ENCODE measurements at places on chromosomes 16 and 17. TPM values are rescaled to one million over a fixed set of nuclear protein-coding genes. Genes with fewer than 3 reads are reported as not detected.

Gene GRAPL
- total RNA-seq: 5.2 TPM

Gene GPR139
- total RNA-seq: not detected

Gene NOG
- total RNA-seq: 5.3 TPM

Gene KRT33B
- total RNA-seq: not detected

Gene SLFN14
- 0.45 TPM for total RNA-seq

Gene ANKFN1
- 1.6 TPM for total RNA-seq
